ENCODE measurements at places on chromosomes 1 and 21.

GRCh38 chr1:190563230-190563629 lies 85.6 kb upstream of the BRINP3 start:
- DNase-seq = no peak

DNA sequence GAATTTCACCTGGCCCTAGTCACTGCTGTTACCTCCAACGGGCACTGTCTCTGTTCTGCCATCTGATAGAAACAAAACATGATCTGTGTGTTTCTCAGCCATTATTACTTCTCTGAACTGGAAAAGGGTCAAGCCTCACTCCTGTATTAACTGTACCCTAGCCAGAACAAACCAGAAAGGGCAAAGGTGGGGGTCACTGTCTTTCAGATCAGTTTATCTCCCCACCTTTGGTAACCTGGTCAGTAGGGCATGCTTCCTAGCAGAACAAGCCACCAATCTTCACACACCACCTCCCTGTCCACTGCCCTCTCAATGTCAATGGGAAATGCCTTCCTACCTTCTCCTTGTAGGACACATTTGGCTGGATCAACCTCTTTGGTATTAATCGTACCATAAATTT lies 3.9 kb downstream of the TRIM45 start:
- DNase-seq = no peak

- no peak for DNase-seq
Measured at GRCh38 chr1:66013371-66013770, 220.7 kb downstream of the PDE4B start.

- peak; percentile 22 for DNase-seq
Measured at GRCh38 chr1:226047495-226047894, 15.0 kb upstream of the H3-3A start.

- no peak for DNase-seq
Measured at GRCh38 chr1:116002781-116003420, 26.6 kb downstream of the SLC22A15 start.

DNA sequence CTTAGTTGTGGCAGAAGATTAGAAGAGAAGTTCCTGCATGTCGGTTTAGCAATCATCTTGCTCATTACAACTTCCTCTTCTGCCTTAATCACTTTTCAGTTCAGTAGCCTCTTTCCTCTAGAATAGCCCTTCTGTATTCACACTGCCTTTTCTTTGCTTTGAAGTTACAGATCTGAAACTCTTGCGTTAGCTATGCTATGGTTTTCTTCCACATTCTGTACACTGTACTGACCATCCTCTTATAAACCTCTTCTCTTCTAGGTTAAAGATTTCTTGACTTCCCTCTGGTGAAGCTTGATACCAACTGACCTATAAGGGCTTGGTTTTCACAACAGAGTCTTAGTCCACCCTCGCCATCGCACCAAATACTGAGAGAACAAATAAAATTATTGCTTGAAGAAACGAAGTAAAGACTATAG lies 35.0 kb downstream of the C21orf91 start:
- no peak for DNase-seq

GRCh38 chr1:1826356-1827088 lies 48.3 kb upstream of the NADK start:
- DNase-seq = peak; percentile 23

GRCh38 chr1:245682638-245683628 lies 528.1 kb downstream of the KIF26B start:
- peak; percentile 55 for DNase-seq

DNA sequence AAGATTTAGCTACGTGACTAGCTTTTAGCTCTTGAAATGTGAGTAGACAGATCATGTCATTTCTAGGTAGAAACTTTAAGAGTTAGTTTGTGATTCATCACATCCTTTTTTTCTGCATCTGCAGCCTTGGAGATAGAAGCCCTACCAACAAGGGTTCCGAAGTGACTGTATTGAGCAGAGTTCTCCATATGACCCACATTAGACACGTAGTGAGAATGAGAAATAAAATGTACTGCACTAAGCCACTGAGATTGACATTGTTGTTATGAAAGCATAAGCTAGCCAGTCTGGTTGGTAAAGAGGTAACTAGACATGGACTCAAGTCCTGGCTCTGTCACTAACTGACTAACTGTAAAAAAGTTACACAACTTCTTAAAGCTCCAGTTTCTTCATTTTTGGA lies 296.1 kb downstream of the PDE4B start:
- no peak for DNase-seq

- no peak for DNase-seq
Measured at GRCh38 chr1:197235355-197235754, 32.7 kb upstream of the CRB1 start.

DNA sequence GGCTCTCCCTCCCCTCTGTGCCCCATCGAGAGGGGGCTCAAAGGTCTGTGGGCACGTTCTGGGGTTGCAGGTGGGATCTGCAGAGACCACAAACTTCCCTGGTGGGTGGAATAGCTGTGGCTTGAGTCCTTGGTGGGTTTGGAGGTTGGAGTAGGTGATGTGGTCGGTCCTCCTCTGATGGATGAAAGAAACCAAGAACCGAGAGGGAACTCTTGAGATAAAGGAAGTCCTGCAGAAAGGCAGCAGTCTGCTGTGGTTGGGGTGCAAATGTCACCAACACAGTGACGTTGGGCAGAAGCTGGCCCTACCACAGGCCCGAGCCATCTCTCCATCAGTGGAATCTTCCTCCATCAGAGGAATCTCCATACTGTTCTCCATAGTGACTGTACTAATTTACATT lies 171.8 kb downstream of the FCRL5 start:
- no peak for DNase-seq

GRCh38 chr1:71950579-71950978 lies 331.8 kb downstream of the NEGR1 start:
- no peak for DNase-seq

DNA sequence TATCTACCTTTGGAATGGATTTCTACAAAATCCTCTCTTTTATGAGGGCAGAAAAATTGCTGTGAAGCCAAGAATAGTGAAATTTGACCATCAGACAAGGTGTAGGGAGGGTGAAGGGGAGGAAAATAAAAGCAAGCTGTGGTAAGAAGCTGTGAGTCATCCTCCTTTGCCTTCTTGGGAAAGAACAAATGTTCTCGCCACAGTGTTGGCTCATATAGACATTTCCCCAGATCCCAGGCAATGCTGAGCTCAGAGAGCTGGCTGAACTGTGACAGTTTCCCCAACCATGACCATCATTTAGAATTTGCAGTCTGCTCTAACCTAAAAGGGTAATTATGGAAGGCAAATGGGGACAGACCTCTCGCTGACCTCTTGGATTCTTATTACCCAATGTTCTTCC lies 235.4 kb downstream of the PBX1 start:
- peak; percentile 82 for DNase-seq

DNA sequence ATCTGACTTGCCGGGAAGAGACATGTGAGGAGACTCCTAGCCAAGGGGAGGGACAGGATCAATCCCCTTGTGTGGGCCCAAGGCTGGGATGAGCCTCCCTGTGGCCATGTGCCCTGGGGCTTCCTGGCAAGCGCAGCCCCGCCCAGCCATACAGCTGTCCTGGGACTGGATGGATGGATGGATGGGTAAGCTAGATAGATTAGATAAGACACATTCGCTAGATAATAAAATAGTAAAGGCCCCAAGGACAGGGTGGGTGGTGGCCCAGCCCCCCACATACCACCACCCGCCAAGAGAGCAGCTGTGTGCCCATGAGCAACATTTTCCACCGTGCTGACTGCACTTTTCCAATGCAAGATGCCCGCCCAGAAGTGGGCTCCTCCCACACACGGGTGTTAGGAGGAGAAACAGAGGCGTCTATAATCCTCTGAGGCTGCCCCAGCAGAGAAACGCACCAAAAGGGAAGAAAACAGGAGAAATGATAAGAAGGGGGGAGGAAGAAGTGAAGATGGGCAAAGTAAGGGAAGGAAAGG lies 25.1 kb downstream of the ZBTB17 start:
- DNase-seq = peak; percentile 78

DNA sequence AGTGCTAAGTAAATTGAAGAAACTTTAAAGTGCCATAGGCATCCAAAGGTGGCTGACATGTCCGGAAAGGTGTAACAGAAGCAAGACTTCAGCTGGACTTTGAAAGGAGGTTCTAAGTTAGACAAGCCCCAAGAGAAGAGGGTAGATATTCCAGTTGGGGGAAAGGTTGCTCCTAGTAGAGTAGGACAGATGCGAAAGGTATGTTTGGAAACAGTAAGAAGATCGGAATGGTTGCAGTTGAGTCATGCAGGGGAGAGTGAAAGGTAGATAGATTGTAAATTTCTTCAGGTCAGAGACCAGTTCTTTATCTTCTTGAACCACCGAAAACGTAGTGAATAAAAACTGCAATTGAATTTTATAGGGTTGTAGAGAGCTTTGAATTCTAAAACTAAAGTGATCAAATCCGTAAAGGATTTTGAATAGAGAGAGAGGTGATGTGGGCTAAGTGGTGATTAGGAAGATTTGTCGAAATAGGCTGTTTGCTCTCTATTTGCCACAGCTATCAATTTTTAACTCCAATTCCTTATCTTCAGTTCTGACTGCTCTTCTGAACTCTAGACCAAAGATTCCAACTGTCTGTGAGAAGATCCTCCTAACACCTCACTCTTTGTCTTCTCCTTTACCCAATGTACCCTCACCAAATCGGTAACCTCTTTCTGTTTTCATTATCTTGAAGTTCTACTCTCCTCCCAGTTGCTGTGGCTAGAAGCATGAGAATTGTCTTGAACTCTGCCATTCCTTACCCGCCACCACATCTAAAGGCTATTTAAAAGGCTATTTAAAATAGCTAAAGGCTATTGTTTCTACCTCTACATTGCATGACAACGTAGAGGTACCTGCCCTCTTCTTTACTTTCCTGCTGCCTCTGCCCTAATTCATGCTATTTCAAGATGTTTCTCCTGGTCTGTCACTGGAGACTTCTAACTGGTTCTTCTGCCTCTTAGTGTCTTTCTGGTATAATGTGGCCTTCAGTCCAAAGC lies 16.7 kb downstream of the MACF1 start:
- no peak for DNase-seq

DNA sequence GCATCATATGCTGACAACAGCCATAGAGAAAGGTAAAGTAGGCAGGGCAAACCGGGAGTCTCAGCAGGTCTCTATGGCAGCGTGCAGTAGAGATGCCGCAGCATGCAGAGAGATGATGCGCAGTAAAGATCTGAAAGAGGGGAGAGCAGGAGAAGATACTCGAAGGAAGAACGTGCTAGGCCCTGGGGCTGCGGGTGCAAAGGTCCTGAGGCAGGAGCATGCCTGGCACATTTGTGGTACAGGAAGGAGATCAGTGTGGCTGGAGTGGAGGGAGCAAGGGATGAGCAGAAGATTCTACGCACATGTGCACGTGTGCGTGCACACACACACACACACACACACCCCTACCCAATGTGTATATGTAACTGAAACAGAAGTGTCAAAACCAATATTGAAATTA lies 45.0 kb downstream of the ARHGEF10L start:
- DNase-seq = no peak

DNA sequence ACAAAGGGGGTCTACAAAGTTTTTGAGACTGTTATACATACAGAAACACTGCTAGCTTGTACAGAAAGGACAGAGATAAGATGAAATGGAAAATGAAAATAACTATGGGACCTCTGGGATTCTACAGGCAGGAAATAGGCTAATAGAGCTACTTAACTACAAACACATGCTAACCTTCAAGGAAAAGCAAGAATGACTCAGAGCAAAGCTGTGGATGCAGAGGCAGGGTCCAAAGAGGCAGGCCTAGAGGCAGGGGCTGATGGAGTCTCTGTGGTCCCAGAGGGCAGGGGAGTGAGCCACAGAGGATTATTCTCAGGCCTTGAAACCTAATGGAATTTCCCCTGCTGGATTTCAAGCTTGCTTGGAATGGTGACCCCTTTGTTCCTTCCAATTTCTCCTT lies 18.7 kb upstream of the GOLT1A start:
- DNase-seq = peak; percentile 78

DNA sequence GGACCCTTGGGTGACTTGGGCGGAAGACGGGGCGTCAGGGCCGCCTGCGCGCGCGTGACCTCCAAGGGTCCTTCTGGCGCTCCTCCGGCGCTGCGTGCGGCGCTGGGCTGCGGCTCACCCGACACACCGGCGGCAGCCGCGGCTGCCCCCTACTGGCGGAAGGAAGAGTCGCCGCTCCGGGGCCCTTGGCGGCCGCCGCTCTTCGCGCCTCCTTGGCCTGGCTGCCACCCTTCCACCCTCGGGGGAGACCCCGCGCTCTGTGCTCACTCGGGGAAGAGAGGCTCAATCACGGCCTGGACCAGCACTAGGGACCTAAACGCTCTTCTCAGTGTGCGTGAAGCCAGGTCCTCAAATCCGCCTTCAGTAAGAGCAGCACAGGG lies 89.7 kb downstream of the DMRTA2 start:
- DNase-seq = peak; percentile 48

DNA sequence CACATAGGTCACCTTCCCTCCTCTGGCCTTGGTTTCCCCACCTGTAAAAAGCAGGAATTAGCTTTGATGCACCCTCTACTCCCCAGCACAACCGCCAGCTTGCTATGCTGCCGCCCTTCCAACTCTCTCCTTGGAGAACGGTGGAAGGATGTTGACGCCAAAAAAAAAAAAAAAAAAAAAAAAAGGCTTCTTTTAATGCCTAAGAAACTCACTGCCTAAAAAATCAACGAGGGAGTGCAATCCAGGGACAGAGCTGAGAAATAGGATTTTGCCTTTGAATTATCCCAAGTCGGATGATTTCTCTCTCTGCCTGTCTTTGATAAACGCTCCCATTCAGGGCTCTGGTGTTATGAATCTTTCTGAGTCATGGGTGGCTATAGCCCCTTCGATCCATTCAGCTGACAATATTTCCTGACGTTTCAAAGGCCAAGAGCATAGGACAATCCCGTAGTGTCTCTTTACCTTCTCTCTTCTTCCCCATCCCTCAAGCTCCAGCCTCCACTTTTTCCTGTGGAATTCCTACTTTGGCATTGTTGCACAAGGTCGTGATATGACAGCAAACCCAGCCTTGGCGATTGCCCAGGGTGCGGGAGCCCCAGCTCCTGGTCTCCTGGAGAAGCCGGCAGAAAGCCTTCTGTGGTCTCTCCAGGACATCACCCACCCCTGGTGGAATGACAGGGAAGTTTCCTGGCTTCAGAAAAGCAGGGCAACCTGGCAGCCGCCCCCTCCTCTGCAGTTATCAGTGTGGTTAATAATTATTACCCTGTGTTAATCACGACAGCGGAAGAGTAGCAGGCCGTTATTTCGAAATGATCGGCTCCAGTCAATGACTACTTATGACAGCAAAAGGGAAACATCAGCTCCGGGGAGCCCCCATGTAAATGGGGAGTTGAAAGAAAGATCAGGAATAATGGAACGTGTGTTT lies 8.0 kb upstream of the PLXNA2 start:
- peak; percentile 48 for DNase-seq

Measured in fibroblast of skin of scalp (primary cell).